ENCODE measurements at places on chromosomes 6 and 20.

- no peak for DNase-seq
These were observed 447.9 kb upstream of the PLCB4 start for GRCh38 chr20:8621001-8621400.

DNA sequence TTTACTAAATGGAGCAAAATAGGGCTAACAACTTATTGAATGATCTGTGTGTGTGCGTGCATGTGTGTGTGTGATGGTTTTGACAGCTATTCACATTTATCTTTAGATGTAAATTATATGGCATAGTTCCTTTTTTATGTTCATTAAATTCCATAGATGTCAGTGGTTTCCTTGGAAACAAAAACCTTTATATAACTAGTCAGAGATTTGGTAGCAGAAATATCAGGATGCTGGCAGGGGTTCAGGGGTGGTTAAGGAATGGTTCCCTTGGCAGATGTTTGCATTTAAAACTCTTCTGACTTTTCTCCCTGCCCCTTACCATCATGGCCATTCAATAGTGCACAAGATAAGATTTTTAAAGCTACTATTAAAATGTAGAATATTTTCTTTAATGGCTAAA lies 256.6 kb downstream of the PLCB1 start:
- no peak for DNase-seq

- no peak for DNase-seq
These were observed 862.7 kb upstream of the FLRT3 start for GRCh38 chr20:15200147-15200565.

GRCh38 chr6:145469021-145469420 lies 266.3 kb downstream of the EPM2A start:
- DNase-seq = no peak

DNA sequence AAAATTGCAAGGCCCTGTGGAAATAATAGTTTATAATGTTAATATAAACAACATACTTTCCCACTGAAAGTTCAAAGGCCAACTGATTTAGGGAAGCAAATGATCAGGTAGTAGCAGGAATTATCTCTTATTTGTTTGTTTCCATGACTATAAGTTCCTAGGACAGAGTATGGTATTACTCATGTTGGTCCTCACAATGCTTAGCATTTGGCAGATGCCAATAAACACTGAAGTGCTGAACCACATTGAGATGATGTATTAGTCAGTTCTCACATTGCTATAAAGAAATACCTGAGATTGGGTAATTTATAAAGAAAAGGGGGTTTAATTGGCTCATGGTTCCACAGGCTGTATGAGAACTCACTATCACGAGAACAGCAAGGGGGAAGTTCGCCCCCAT lies 129.6 kb upstream of the NUP153 start:
- no peak for DNase-seq

- no peak for DNase-seq
These were observed 558 bp downstream of the LINC00237 start for GRCh38 chr20:21105429-21106170.

DNA sequence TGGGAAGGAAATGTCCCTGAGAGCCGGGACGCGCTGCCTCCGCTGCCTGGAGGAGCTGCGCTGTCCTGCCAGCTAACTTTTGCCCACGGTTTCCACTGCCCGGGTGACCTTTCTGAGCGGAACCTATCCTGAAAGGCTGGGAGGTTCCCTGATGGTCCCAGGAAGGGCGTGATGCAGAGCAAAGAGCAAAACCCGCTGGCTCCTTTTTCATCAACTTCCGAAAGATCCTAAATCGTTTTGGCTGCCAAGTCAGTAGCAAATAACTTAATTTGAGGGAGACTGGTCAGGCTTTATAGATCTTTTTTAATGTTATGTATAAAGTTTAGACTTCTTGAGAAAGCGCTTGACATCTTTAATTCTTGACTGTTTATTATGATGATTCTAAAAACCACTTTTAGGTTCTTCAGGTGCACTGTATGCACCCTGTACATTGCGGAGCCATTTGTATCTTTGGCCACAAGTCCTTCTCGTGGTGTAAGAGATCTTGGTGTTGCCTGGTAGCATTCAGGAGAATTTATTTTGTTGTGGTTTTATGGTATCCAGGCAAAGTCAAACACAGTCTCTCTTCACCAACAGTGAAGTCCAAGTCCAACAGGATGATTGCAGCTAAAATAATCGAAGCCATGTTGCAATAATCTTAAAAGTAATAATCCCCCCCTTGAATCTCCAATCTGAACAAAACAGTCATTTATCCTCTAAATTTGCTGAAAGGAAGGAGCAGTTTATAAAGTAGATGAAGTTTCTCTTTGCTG lies at the start of gene SYNE1:
TSS of gene SYNE1 (minus strand) at position 67 of the 752 bp plus-strand sequence. CDS start 9,031 bp downstream, outside the sequence.
- DNase-seq = no peak

GRCh38 chr20:48489046-48489463 lies 338.7 kb downstream of the PREX1 start:
- no peak for DNase-seq

All from stimulated activated CD8-positive, alpha-beta memory T cell treated with anti-CD3 and anti-CD28 coated beads, Interleukin-7, amount 100 ng/mL, for 1 hour (primary cell).